Ureter (tissue), 1 donor: ENCODE measurements at places on chromosomes 3 and 15. TPM values are rescaled to one million over a fixed set of nuclear protein-coding genes. Genes with fewer than 3 reads are reported as not detected.
A peak's percentile ranks its signal among the peaks of the same experiment; 100 is the strongest.

DNA sequence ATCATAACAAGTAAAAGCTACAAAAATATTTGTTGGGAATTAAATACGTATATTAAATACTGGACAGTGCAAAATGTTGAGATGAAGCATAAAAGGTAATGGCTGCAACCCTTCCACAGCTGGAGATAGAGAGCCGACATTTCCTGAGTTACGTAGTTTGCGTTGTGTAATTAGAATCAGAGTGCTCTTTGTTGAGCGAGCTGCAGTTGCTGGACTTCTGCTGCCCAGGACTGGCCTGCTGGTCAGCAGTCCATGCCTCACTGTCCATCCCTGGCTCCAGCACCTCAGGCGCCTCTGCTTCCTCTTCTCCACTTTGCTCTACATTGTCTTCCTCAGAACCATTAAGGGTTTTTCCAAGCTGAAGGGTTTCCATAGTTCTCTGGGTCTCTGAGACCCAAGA is 28.4 kb upstream of the SHC4 start:
- no peak for DNase-seq

HCLS1 gene
- total RNA-seq: 37.4 TPM

CHST13 gene
- not detected for total RNA-seq

DNA sequence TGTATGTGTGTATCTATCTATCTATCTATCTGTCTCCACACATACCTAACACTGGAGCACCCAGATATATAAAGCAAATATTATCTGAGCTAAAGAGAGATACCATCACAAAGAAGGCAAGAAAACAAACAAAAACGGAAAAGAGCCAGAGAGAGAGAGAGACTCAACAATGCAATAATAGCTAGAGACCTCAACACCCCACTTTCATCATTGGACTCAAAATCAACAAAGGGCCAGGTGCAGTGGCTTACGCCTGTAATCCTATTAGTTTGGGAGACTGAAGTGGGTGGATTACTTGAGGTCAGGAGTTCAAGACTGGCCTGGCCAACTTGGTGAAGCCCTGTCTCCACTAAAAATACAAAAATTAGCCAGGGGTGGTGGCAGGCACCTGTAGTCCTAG is 23.4 kb downstream of the NCBP2 start:
- DNase-seq: no peak

GRCh38 chr3:197149-197827 is 725 bp downstream of the CHL1 start:
- DNase-seq: no peak

DNA sequence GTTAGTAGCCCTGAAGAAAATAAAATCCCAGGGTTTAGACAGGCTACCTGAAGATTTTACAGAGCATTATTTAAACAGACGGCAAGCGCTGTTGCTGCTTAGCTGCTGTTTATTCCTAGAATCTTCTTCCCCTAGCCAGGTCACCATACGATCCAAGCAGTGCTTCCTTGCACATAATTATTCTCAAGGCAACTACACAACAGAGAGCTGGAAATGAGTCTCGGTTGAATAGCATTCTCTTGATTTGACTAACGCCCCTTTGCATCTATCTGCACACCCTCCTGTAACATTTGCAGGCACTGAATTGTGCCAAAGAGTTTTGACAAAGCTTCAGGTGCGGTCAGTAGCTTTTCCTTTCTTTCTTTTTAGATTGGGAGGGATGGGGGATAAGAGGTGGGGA is 564.4 kb downstream of the TBL1XR1 start:
- DNase-seq: no peak

DNA sequence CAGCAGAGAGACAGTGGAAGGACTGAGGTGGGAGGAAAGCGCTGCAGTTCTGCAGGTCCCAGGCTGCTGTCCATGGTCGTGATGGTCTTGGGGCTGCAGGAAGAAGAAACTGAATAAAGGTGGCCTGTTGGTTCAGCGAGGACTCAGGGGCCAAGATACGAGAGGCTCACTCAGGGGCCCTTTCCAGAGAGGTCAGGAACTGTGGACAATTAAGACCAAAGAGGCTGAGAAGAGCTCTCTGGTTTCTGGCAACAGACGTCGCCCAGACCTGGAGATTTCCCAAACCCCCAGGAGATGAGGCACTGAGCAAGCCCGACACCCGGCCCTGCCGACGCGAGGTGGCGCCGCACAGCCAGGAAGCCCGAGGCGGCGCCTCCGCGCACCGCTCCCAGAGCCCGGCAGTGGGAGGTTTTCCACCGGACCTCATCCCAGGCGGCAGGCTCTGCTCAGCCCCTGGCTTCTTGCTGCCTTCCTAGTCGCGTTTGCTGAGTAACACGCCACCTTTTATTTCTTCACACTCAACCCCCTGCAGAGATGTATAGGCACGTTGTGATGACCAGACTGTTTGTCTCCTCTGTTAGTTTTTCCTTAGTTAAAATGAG is 56.4 kb upstream of the ARRDC4 start:
- peak; percentile 58 for DNase-seq

ZNF860 gene
- total RNA-seq: 4.4 TPM

- no peak for DNase-seq
Measured at GRCh38 chr15:92395098-92395635, 1.5 kb downstream of the ST8SIA2 start.

DNA sequence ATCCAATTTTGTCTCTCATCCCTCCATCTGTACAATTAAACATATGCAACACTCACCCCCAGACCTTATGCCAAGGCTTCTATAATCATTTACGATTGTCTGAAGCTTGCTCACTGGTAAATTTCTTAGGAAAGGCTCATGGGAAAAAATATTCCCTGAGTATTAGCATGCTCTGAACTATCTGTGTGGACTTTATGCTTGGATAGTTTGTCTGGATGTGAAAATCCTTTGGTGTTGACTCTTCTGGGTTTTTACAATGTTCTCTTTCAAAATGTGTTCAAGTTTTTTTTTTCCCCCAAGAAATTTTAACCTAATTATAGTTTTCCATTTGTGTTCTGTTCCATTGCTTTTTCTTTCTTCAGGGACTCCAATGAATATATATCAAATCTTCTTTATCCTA is 19.9 kb upstream of the TTBK2 start:
- DNase-seq: no peak

B3GALNT1 gene
- 22.3 TPM for total RNA-seq

- DNase-seq: no peak
Measured at GRCh38 chr15:29089731-29090616, 179.6 kb downstream of the NSMCE3 start.

DNA sequence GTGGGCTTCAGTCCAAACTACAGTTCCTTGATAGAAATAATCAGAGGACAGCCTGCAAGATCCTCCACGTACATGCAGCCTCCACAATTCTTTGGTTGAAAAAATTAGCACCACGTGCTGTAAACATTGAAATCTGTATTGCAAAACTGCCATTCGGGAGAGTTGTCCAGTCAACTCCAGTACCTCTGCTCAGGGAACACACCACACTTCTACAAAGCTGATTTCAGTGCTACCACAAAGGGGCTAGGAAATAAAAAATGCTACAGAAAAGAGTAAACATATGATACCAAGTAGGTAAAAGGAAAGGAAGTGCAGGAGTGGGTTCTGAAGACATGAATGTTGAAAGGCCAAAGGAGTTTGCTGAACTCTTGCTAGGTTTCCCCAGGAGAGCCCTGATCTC is 40.4 kb downstream of the GHSR start:
- no peak for DNase-seq

DNA sequence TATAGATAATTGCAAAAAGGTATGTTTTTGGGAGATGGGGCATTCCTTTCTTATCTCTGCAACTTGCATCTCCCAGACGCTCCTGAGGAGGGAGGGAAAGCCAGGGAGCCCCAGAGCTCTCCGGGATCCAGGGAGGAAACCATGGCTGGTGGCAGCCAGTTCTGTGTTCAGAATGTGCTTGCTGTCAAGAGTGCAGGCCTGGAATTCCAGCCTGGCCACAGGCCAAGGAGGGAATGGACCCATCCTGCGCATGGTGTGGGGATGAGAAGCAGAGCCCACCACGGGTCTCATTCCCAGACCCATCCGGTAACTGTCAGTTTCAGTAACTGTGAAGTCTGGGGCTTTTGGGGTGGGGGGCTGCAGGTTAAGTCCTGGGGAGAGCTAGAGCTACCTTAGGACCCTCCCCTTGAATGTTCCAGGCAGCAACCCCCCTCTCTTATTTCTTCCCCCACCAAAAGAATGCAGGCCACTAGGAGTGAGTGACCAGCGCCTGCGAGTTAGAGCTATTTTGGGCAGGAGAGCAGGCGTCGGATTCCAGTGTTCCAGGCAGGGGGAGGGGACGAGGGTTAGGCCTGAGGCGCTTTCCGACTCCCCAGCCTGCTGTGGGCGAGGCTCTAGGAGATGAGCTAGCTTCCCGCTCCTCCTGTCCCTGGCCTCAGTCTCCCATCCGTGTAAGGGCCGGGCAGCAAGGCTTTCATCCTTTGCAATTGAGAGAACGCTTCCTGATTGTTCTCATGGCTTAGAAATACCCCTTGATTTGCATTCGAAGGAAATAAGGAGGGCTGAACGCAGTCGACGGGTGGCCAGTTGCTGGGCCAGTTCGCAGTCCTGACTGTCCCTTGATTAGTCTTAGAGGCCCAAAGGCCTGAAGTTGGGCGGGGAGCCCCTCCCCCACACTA is 781 bp upstream of the DAG1 start:
- peak; percentile 81 for DNase-seq

- no peak for DNase-seq
Measured at GRCh38 chr15:38041576-38041975, 107.1 kb downstream of the TMCO5A start.

GRCh38 chr3:193897288-193897687 is 238.7 kb upstream of the HES1 start:
- peak; percentile 54 for DNase-seq

- DNase-seq: no peak
Measured at GRCh38 chr3:135762188-135762856, 203.2 kb upstream of the PPP2R3A start.

- no peak for DNase-seq
Measured at GRCh38 chr3:173529062-173529711, 131.6 kb downstream of the NLGN1 start.

DNA sequence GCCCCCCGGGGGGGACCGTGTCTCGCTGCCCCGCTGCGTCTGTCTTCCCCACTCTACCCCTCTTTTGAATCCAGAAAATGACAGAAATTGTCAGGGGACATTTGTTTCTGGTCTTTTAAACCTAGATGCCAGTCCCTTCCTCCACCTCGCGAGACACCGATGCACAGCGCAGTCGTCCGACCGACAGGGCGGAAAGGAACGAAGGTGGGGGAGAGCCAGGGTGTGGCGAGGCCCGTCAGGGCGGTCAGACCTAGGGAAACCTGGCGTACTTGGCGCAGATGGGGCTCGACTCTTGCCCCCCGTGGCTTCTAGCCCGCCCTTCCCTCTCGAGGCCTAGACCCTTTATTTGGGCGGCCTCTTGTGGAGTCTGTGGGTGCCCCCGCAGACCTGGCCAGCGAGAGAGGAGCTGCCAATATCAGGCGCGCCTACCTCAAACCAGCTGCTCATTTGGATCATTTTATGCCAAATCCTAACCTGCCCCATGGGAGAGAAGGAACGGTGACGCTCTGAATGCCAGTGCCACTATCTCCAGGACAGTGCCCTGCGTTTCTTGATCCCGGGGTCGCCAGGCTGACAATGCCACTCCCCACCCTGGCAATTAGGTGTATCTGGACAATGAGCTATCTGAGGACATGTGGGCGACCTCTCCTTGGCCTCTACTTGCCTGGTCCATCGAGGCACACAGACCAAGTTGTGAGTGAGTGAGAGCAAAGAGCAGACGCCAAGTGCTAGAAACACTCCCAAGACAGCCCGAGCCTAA is 500 bp upstream of the RAB6B start:
- DNase-seq: no peak

CLDN1 gene
- total RNA-seq: 64.2 TPM

GRCh38 chr3:65960087-65960486 is 78.6 kb downstream of the MAGI1 start:
- DNase-seq: no peak

PLXNB1 gene
- total RNA-seq: 259 TPM

DNA sequence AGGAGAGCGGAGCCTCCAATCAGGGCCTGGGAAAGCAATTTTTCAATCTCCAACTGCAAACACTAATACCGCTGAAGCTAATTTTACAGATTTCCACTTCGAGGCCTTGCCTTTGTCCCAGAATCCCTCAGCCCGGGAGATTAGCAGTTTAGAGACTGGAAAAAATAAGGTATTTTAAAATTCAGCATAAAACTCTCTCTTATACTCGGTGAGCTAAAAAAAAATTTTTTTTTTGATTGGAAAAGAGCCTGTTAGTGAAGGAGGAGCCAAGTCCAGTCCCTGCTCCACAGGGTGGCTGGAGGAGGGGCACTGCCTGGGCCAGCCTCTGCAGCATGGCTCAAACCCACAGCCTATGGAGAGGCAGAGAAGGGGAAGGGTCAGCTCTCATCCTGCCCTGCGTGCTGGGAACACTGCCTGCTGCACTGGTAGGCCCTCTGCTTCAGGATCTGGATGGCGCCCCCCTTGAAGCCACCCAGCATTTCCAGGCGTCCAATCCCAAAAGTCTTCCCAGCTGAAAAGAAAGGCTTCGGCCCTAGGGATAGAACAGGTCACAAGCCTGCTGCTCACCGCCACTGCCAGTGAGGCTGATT is 48.9 kb downstream of the CACNA2D2 start:
- DNase-seq: no peak

GRCh38 chr3:32841341-32841740 is 23.5 kb downstream of the TRIM71 start:
- DNase-seq: no peak

ABHD14A gene
- total RNA-seq: 19.4 TPM

DNA sequence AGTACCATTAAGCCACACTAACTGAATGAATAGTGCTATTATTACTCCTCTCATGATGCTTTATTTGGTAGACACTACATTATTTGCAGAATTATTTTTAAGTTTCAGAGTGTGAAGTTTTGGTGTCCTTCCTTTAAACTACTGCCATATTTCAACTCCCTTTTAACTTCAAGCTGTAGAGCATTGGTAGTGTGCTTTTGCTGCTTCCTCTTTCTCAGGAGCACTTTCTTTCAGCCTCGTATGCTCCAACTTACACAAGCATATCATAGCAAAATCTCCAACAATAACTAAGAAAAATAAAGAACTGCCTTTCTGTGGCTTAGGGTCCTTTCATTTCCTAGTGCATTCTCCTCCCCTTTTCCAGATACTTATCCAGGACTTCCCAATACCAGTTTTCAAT is 476.4 kb upstream of the AGTR1 start:
- no peak for DNase-seq

BFSP2 gene
- not detected for total RNA-seq

DNA sequence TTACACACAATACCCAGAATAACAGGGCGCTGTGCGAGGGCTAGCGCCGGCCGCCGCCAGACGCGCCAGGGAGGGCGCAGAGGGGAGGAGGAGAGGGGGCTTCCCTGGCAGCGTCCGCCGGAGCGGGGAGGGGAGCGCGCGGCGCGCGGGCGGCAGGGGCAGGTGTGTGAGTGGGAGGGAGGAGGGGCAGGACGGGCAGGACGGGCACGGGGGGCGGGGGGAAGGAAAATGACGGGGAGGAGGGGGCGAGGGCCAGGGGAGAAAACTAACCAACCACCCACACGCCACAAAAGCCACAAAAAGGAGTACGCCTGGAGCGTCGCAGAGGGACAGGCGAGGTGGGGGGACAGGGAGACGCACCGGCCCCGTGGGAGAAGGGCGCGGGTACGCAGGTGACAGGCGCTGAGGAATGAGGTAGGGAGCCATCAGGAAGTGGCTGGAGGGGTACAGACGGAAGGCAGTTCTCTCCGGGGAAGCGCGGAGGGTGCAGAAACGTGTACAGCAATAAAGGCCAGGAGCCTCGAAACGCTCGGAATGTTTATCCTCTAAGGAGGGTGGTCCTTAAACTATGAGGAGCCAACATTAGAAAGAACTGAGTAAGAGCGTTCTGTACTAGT is 610 bp upstream of the SATB1 start:
- peak; percentile 65 for DNase-seq
